Thyroid gland (tissue), 4 donors: ENCODE measurements at places on chromosomes 12 and 14. TPM values are rescaled to one million over a fixed set of nuclear protein-coding genes. Genes with fewer than 3 reads are reported as not detected.

ANKRD33 gene
- total RNA-seq, result not detected

RNF212B gene
- total RNA-seq, result not detected

SPATA7 gene
- 51.9 TPM for total RNA-seq

ITFG2 gene
- total RNA-seq, result 40.6 TPM

PZP gene
- total RNA-seq, result not detected

POLE2 gene
- total RNA-seq, result 1.8 TPM

DIO2 gene
- 368 TPM for total RNA-seq

TC2N gene
- 80.9 TPM for total RNA-seq

ATF1 gene
- 19.4 TPM for total RNA-seq

RHOF gene
- total RNA-seq, result 105 TPM

RASSF3 gene
- total RNA-seq, result 9.1 TPM

ABCC9 gene
- total RNA-seq, result 10.5 TPM

ACRBP gene
- total RNA-seq, result 11.4 TPM

MYO1H gene
- total RNA-seq, result 0.88 TPM

TEDC1 gene
- 13.9 TPM for total RNA-seq

PDZRN4 gene
- 1.3 TPM for total RNA-seq

CLEC4D gene
- 0.13 TPM for total RNA-seq

FIGNL2 gene
- total RNA-seq, result 1.6 TPM

LTB4R2 gene
- total RNA-seq, result 7.5 TPM

CPNE6 gene
- not detected for total RNA-seq

WNT1 gene
- not detected for total RNA-seq

ZFHX2 gene
- 1.7 TPM for total RNA-seq

TSHR gene
- 593 TPM for total RNA-seq

CLMN gene
- total RNA-seq, result 15.3 TPM

PRMT5 gene
- total RNA-seq, result 62.2 TPM

RD3L gene
- total RNA-seq, result not detected

ERBB3 gene
- 18.2 TPM for total RNA-seq

UBE3B gene
- total RNA-seq, result 60.7 TPM

ARHGEF25 gene
- 25.8 TPM for total RNA-seq
